ENCODE measurements at places on chromosomes 12 and 14.

DNA sequence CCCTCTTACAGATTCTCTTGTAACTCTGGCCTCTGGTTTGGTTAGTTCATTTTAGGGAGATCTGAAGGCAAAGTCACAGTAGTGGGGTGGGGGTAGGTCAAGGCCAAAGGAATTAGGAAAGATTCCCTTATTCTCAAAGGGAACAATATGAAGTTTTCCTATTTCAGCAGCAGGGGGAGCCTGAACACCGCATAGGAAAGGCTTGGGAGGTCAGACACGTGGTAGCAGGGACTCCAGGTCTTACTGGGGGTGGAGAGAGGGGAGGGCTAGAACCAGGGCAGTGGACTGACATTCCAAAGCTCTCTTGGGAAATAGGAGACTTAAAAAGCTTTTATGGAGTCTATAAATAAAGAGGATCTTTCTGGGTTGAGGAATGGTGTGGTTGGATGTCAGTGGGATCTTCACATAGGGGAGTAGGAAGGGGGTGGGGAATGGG lies 1.3 kb downstream of the ZC3H10 start:
- DNase-seq: peak; percentile 87

DNA sequence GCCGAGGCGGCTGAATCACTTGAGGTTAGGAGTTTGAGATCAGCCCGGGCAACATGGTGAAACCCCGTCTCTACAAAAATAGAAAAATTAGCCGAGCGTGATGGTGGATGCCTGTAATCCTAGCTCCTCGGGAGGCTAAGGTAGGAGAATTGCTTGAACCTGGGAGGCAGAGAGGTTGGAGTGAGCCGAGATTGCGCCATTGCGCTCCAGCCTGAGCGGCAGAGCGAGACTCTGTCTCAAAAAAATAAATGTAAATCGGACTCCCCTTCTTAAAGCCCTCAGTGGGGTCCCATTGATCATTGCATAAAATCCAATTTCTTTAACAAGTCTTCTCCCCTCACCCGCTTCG lies 908 bp downstream of the TDP1 start:
- no peak for DNase-seq

GRCh38 chr14:36967892-36968555 lies 204.4 kb downstream of the SLC25A21 start:
- DNase-seq: no peak

DNA sequence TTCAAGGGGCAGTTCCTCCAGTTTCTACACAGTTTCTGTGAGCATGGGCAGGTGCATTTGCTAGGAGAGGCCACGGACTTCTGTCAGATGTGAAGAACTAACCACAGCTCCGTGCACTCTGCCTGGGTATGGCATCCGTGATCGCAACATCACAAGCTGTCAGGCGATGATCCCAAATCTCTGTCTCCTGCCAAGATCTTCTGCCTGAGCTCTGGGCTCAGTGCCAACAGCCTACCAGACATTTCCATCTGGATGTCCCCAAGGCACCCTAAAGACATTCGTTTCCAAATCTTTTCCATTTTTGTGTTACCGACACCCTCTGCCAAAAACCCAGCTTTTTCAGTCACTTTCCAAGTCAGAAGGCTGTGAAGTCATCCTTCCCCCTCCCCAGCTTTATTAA lies 292.1 kb downstream of the GLT1D1 start:
- no peak for DNase-seq

- no peak for DNase-seq
These were observed 104.0 kb upstream of the PTPRB start for GRCh38 chr12:70741256-70741655.

DNA sequence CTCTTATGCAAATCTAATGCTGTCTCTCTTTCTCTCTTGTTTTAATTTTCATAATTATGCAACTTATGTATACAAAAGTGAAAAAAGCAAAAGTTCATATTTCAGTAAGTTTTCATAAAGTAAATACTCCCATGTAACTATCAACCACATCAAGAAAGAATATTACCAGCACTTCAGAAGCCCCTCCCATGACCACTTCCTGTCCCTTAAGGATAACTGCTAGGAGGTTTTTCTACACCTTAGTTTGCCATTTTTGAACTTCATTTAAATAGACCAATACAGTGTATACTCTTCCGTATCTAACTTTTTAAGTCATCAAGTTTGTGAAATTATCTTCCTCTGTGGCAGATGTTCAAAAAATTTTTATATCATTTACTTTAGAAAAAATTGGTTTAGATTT lies 547 bp upstream of the OR4K15 start:
- DNase-seq: no peak

DNA sequence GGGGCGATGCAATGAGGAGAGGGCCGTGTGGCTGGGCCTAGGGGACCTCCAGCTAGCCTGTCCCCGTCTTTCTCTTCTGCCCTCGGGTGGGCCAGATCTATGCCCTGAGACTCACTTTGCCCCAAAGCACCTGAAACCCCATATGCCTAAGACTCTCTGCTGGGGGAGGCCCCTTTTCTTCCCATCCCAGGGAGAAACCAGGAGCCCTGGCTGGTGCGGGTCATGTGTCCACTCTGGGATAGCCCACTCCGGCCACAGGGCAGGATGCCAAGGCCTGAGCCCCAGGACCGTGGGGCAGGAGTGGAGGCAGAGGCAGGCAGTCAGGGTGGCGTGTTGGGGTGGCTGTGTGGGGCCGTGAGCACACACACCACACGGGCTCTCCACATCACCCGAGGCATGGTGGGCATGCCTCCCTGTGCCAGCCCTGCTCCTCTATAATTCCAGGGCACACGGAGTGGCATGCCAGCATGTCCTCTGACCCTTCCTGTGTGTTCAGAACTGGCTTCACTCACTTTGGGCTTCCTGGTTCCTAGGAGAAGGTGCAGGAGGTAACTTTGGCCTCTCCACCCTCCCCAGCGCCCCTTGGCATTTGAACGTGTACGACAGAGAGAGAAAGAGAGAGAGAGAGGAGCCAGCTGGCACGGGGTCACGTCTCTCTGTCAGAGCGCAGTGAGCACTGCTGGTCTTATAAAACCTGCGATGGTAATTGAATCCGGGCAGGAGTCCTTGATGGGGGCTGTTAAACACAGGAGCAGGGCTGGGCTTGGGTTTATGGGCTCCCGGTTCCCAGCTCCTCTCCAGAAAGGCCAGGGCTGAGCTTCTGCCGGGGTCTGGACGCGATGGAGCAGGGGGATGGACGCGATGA lies 144.2 kb downstream of the KIF26A start:
- DNase-seq: no peak

DNA sequence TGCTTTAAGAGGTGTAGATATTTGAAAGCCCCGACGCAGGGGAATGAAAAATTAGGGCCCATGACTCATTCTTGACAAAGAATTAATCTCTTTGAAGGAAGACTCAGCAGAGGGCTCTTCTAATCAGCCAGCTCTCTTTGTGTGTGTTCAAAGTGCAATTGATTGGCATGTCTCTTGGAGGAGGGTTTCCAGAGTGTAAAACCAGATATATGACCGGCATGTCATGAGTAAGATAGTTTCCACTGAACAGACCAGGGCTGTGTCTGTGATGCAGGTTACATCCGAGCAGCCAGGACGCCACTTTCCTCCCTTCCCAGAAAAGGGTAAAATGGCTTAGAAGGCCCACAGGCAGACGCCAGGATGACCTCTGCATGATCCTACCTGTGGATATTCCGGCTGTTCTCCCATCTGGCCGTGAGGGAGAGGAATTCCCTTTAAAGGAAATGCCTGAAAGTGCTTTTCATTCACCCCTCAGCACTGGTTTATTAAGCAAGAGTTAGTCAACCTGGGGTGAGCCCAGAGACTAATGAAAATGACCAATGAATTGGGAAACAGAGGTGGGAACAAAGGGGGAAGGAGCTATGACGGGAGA lies 7.2 kb upstream of the KRT75 start:
- no peak for DNase-seq

DNA sequence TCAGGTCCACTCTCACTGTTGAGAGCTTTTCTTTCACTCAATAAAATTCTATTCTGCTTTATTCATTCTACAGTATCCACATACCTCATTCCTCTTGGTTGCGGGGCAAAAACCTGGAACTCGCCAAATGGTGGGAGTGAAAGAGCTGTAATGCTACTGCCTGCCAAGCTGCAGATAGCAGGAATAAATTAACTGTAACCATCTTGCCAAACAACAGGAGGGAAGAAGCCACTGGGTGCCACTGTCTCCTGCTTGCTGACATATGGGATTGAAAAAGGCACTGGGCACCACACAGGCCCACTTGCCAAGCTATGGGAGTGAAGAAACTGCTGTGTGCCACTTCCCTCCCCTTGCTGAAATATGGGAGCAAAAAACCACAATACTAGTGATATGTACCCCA lies 111.9 kb upstream of the CNTN1 start:
- DNase-seq: no peak

DNA sequence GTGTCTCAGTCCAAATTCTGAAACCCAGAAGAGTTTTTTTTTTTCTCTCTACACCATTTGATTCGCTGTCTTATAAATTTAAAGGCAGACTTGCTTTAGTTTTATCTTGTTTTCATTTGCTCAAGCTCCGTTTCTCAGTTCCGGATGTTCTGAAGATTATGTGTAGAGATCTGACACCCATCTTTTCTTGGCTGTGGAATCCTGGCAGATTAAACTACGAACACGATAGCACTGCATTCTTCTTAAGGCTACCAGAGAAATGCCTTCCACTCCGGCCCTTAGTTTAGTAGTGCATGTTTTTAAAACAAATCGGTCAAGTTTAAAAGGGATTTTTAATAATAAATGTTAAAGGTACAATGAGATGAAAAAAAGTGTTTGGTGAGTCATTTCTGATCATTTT lies 106.4 kb downstream of the LMO3 start:
- DNase-seq: no peak

DNA sequence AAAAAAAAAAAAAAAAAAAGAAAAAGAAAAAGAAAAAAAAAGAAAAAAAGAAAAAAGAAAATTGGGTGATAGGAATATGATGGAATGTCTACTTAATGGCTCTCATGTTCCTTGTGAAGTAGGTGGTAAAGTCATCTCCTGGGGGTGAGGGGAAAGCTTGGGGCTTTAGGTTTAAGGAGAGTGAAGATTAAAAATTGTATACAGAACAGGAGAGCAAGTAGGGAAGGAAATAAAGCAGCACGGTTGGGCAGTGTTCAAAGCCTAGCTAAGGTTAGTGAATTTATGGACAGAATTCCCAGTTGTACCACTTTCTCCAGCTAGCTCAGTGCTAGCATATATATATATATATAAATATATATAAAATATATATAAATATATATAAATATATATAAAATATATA lies 40.0 kb upstream of the SLC2A13 start:
- no peak for DNase-seq

DNA sequence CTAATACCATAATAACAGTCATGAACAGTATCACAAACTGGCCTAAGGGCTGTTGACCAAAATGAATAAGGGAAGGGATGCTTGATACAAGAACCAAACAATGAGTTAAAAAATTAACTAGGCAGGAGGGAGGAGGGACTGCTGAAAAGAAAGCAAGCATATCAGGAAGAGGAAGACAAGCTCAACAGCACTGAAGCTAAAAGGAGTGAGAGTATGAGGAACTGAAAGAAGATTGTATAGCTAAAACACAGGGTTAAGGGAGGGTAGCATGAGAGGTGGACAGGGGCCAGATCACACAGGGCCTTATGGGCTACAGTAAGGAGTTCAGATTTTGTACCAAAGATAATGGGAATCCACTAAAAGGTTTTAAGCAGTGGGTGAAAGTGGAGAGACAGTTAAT lies 34.1 kb downstream of the ITGA7 start:
- DNase-seq: peak; percentile 64

DNA sequence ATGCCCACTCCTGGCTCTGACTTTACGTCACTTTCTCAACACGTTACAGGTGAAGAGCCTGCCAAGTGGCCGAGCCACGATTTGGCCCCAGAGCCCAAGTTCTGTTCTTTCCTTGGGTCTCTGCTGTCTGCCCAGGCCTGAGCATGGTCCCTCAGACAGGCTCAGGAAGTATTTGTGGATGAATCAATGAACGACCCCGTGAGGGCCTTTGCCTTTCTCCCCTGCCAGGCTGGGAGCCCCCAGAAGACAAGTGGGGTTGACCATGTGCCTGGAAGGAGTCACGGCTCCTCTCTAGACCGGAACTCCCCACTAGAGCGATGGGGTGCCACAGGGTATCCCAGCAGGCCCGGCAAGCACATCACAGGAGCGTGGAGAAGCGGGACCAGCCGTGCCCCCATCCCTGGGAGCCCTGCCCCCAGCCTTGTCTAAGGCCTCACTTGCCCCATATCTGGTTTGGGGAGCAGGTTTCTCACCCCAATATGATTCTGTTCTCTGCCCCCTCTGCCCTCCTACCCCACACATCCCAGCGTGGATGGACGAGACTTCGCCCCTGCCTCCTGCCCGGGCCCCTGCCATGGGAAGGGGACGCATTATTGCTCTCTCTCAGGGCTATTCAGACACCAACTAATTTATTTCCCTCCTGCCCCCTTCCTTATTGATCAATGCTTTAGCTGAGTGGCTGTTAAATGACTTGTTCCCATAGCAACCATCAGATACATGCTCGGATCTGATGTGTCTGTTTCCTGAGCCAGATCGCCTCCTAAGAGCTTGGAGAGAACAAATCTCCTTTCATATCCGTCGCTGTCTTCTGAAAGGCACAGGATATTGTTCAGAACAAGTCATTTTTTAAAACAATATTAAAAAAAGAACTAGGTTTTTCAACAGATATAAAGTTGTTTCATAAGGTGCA lies 69.0 kb downstream of the DIO3 start:
- DNase-seq: no peak

Data from GM12865 (cell line).